ENCODE measurements at places on chromosomes 2 and 18. TPM values are rescaled to one million over a fixed set of nuclear protein-coding genes. Genes with fewer than 3 reads are reported as not detected.
A peak's percentile ranks its signal among the peaks of the same experiment; 100 is the strongest.

GRCh38 chr18:63366213-63367052, 573 bp downstream of the KDSR start:
- peak; percentile 86 for DNase-seq
- H3K4me1 ChIP-seq, result peaks cover 39% of the 10 kb centered on the region
- H3K27ac ChIP-seq, result peak overlapping the region; percentile 77
- peak overlapping the region; percentile 85 for H3K4me3 ChIP-seq

DNA sequence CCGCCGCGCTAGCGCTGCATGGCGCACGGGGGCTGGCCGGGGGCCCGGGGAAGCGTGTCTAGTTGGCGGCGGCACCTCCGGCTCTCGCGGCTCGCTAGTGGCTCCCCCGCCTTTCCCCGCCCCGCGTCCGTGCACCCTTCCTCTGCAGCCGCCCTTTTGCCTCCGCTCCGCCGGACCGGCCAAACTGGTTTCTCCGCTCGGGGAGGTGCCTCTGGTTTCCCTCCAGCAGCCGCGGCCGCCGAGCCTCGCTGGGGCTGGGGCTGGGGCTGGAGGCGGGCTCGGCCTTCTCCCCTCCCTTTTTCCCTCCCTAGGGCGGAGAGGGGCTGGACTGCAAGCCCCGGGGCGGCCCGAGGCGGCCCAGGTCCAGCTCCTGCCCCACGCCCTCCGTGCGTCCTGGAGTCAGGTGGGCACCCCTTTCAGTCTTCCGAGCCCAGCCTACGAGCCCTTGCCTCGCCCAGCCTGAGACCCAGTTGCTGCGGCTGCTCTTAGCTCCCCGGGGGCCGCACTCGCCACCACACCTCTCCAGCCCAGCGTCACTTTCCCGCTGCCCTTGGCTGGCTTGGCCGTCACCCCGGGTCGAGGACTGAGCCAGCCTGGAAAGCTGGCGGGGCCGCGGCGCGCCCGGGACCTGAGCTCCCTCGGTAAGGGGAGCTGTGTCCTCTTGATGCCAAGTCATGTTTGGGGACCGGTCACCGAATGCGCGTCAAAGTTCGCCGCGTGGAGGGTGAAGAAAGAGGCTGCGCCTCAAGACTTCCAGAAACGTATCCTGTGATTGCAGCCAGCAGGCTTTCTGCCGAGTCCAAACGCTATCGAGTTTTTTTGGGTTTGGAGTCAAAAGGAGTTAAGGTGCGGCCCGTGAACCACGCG, at the start of gene ATP8B1:
TSS of gene ATP8B1 (minus strand) at position 213 of the 867 bp plus-strand sequence. CDS start 71,508 bp downstream, outside the sequence.
- H3K27me3 ChIP-seq, result peaks cover 71% of the 10 kb centered on the region
- peaks cover 13% of the 10 kb centered on the region for H3K4me1 ChIP-seq
- DNase-seq, result no peak
- H3K27ac ChIP-seq, result no peak within 1 kb of the TSS
- peak within 1 kb of the TSS; percentile 52 for H3K4me3 ChIP-seq
- H3K36me3 ChIP-seq, result no peaks in the 10 kb centered on the region

DNA sequence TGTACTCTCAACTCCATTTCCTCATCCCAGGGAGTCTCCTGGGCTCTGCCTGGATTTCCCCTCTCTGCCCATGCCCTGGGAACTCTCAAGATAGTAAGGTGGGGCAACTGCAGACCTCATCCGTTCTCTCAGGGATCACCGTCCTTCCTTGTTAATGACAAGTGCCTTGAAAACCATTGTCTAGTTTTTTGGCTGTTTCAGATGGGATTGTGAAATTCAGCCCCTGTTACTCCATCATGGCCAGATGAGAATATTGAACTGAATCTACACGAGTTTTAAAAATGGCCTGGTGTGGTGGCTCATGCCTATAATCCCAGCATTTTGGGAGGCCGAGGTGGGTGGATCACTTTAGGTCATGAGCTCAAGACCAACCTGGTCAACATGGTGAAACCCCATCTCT, 665 bp upstream of the HRH4 start:
- no peak overlapping the region for H3K4me3 ChIP-seq
- DNase-seq, result no peak
- H3K36me3 ChIP-seq, result peaks cover 1% of the 10 kb centered on the region

- no peak overlapping the region for H3K27ac ChIP-seq
- H3K4me1 ChIP-seq, result peaks cover 4% of the 10 kb centered on the region
- DNase-seq, result no peak
- no peak overlapping the region for H3K4me3 ChIP-seq
Observed at GRCh38 chr18:41870817-41871216, 84.2 kb upstream of the PIK3C3 start.

- H3K4me1 ChIP-seq, result peaks cover 13% of the 10 kb centered on the region
- no peak for DNase-seq
- no peaks in the 10 kb centered on the region for H3K27me3 ChIP-seq
Observed at GRCh38 chr2:151611351-151611750, 122.9 kb downstream of the NEB start.

DNA sequence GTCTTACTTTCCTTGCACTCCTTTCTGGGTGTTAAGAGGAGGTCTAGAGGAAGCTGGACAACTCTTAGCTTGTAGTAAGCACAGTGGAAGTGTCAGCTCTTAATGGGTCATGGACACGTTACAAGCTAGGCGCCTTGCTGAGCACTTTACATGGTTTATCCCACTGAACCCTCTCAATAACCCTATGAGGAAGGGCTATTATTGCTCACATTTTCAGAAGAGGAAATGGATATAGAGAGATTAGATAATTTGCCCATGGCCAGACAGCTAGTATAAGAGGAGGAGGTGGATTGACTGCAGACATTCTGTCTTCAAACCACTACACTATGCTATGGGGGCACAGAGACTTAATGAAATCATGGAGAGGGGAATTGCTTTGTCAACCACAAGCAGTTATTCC, 8.3 kb upstream of the IL1RN start:
- peak; percentile 12 for DNase-seq
- peaks cover 8% of the 10 kb centered on the region for H3K36me3 ChIP-seq
- no peaks in the 10 kb centered on the region for H3K27me3 ChIP-seq
- H3K4me1 ChIP-seq, result peaks cover 34% of the 10 kb centered on the region
- no peak overlapping the region for H3K4me3 ChIP-seq

GRCh38 chr2:101516823-101517690, 42.1 kb upstream of the RFX8 start:
- peaks cover 6% of the 10 kb centered on the region for H3K36me3 ChIP-seq
- peak; percentile 53 for DNase-seq
- no peak overlapping the region for H3K4me3 ChIP-seq
- peaks cover 2% of the 10 kb centered on the region for H3K27me3 ChIP-seq

- H3K4me1 ChIP-seq, result no peaks in the 10 kb centered on the region
- H3K27ac ChIP-seq, result no peak overlapping the region
Observed at GRCh38 chr18:37184209-37184868, 355.4 kb downstream of the KIAA1328 start.

DNA sequence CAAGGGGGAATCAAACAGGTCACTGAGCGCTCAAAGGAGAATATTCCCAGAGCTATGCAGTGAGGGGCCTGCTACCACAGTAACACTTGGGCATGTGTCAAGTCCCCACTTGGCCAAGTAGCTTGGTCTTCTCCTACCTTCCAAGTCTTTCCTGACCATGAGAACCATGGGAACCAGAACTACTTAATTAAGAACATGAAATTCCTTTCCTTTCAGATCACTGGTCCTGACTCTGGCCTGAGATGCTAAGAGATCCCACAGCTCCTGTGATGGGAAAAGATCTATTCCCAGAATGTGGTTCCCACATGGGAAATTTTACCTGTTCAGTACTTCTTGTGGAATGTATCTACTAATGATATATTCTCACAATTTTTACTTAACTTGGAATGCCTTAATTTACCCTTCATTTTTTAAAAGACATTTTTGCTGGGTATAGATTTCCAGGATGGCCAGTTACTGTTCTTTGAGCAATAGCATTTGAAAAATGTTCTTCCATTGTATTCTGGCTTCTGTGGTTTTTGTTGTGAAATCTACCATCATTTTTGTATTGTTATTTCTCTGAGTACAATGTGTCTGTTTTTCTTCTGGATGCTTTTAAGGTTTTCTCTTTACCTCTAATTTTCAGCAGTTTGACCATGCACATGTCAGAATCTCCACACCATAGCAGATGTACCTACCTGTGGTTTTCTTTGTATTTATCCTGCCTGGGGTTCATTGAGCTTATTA, 37.9 kb downstream of the KCNIP3 start:
- no peaks in the 10 kb centered on the region for H3K36me3 ChIP-seq
- H3K4me1 ChIP-seq, result no peaks in the 10 kb centered on the region
- peaks cover 13% of the 10 kb centered on the region for H3K27me3 ChIP-seq
- H3K27ac ChIP-seq, result no peak overlapping the region
- no peak for DNase-seq

DNA sequence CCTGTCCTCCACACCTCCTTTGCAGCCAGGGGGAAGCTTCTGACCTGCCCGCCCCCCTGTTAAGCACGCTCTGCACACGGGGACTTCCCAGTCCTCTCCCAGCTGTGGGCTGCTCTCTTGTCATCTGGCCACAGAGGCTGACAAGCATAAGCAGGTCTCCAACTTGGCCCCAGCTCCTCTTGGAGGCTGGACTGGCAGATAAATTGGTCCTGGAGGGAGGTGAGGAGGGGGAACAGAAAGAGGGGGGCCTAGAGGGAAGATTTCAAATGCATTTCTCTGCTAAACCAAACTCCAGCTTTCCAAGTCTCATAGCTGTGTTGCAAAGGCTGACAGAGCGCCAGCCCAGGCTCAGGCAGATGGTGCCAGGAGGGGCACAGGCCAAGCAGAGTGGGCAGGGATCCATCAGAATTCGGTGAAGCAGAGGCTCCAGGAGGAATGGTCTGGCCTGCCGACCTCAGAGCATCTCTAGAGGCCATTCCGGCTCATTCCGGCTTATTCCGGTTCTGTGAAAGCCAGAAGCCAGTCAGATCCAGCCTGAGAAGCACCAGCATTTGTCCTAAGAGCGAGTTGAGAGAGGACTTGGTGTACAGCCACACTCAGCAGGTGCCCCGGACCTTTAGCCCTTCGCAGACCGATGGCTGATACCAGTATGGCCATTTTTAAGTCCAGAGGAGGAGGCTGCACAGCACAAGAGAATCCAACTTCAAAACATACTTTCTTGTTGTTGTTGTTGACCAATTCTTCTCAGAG, 508.9 kb upstream of the MYT1L start:
- H3K4me1 ChIP-seq, result no peaks in the 10 kb centered on the region
- no peaks in the 10 kb centered on the region for H3K36me3 ChIP-seq
- no peak overlapping the region for H3K4me3 ChIP-seq
- H3K27me3 ChIP-seq, result no peaks in the 10 kb centered on the region

- DNase-seq, result peak; percentile 45
- H3K27me3 ChIP-seq, result no peaks in the 10 kb centered on the region
- H3K27ac ChIP-seq, result no peak overlapping the region
- H3K4me3 ChIP-seq, result no peak overlapping the region
Observed at GRCh38 chr2:160918906-160919503, 241.2 kb upstream of the TANK start.

GRCh38 chr2:228767196-228767595, 503.9 kb downstream of the PID1 start:
- no peaks in the 10 kb centered on the region for H3K4me1 ChIP-seq
- DNase-seq, result no peak
- no peaks in the 10 kb centered on the region for H3K36me3 ChIP-seq
- no peak overlapping the region for H3K27ac ChIP-seq

DNA sequence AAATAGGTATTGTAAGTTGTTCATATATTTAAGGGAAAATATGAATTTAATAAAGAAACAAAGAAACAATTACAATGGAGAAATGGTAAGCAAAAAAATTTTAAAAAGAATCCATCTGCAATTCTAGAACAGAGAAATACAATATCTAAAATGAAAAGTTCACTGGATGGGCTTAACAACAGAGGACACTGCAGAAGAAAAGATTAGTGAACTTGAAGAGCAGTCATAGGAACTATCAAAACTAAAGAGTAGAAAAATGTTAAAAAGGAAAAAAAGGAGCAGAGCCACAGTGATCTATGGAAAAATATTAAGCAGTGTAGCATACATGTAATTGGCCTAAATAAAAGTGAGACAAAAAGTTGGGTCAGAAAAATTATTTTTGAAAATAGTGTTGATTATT, 83.5 kb downstream of the ALK start:
- no peaks in the 10 kb centered on the region for H3K4me1 ChIP-seq
- H3K4me3 ChIP-seq, result no peak overlapping the region
- no peak for DNase-seq
- H3K36me3 ChIP-seq, result no peaks in the 10 kb centered on the region
- H3K27ac ChIP-seq, result no peak overlapping the region
- peaks cover 17% of the 10 kb centered on the region for H3K27me3 ChIP-seq

DNA sequence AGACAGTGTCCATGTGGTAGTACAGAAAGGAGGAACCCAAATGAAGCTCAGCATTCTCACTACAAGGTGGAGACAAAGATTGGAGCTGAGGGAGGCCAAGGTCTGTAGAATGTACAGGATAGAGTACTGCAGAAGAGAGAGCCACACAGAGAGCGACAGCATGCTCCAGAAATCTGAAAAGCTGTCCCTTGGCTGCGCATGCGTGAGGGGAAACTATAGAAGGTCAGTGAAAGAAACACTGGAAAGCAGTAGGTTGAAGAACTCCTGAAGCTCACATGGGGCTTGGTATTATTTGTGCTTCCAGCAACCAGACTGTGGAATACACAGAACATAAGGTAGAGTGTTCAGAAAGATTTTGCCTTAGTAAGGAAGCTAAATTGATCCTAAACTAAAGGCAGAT, 142.5 kb downstream of the TXNL1 start:
- H3K27me3 ChIP-seq, result no peaks in the 10 kb centered on the region
- H3K36me3 ChIP-seq, result no peaks in the 10 kb centered on the region
- H3K27ac ChIP-seq, result no peak overlapping the region
- H3K4me3 ChIP-seq, result no peak overlapping the region
- DNase-seq, result no peak
- no peaks in the 10 kb centered on the region for H3K4me1 ChIP-seq

PTPRN gene
- not detected for total RNA-seq

LYPD1 gene
- total RNA-seq, result not detected

LRRC30 gene
- total RNA-seq, result not detected

ATOH8 gene
- total RNA-seq, result 0.12 TPM

PSMA8 gene
- 1.1 TPM for total RNA-seq

FZD7 gene
- total RNA-seq, result 3.4 TPM

MGAT4A gene
- total RNA-seq, result 72.0 TPM

GKN2 gene
- not detected for total RNA-seq

GALNT13 gene
- total RNA-seq, result not detected

KIAA2012 gene
- total RNA-seq, result 0.05 TPM

SP140L gene
- 61.4 TPM for total RNA-seq

SNED1 gene
- 3.6 TPM for total RNA-seq

DLGAP1 gene
- not detected for total RNA-seq

All from activated CD8-positive, alpha-beta memory T cell treated with anti-CD3 and anti-CD28 coated beads, Interleukin-2, amount 10 ng/mL, durations not matched to agents 7 days and 5 days (primary cell).